ENCODE measurements at places on chromosomes 2 and 18.
A peak's percentile ranks its signal among the peaks of the same experiment; 100 is the strongest.

DNA sequence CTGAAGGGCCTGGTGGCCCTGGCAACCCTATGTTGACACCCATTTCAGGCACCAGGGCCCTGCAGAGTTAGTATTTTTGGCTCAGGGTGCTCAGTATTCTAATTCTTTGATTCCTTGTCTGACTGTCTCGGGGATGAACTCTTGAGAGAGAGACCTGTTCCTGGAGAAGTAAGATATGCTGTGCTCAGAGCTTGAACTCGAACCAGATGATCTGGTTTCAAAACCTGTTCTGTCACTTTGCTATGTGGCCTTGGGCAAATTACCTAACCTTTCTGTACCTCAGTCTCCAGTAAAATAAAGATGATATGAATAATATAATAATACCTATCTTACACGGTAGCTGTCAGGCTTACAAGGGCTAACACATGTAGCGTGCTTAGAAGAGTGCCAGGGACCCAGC, 294.2 kb downstream of the DYSF start:
- no peak for DNase-seq

DNA sequence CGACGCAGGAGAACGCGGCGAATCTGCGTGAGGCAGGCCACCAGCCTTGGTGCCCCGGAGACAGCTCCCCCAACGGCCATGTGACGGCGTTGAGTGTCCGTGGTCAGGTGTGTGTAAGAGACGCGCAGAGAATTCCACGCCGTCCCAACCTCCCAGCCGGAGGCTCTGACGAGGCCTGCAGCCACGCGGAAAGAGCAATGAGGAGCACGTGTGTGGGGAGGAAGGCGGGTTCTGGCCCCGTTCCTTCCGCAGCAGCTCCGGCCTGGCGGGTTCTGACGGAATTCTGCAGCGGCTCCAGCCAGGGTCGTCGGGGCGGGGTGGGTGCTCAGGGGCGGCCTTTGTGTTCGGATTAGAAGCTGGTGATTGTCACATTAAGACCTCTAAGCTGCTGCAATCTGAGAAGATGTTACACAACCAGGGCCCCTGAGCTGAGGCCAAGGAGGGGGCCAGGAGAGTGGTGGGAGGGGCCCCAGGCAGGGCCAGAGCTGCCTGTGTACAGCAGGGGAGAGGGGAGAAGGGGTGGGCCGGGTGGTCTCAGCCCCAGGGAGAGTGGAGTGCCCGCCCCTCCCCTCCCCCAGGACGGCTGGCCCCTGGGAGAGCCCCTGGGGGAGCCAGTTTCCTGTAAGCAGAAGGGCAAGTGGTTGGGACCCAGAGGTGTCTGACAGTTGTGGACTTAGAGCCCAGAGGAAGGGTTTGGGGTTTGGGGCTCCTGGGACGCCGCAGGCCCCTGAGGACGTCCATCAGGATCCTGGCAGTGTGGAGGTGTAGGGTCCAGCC, 5.1 kb upstream of the GAL3ST2 start:
- DNase-seq: no peak

DNA sequence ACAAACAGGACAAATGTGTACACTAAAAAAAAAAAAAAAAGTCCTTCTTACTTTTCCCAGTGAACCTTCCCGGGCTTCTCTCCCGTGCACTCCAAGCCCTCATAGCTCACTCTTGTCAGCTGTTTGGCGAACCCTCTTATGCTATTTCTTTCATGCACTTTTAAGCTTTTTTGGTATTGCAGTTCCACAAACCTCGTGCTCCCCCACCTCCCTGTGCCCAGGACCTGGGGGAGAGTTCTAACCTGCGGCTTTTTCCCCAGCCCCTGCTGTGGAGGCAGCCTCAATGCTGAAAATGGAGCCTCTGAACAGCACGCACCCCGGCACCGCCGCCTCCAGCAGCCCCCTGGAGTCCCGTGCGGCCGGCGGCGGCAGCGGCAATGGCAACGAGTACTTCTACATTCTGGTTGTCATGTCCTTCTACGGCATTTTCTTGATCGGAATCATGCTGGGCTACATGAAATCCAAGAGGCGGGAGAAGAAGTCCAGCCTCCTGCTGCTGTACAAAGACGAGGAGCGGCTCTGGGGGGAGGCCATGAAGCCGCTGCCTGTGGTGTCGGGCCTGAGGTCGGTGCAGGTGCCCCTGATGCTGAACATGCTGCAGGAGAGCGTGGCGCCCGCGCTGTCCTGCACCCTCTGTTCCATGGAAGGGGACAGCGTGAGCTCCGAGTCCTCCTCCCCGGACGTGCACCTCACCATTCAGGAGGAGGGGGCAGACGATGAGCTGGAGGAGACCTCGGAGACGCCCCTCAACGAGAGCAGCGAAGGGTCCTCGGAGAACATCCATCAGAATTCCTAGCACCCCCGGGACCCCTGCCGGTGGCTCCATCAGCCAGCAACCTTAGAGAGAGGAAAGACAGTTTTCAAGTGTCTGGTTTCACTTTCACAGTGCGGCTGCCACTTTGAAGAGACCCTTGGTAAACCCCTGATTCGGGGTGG, 826 bp downstream of the KCNE4 start:
- no peak for DNase-seq

DNA sequence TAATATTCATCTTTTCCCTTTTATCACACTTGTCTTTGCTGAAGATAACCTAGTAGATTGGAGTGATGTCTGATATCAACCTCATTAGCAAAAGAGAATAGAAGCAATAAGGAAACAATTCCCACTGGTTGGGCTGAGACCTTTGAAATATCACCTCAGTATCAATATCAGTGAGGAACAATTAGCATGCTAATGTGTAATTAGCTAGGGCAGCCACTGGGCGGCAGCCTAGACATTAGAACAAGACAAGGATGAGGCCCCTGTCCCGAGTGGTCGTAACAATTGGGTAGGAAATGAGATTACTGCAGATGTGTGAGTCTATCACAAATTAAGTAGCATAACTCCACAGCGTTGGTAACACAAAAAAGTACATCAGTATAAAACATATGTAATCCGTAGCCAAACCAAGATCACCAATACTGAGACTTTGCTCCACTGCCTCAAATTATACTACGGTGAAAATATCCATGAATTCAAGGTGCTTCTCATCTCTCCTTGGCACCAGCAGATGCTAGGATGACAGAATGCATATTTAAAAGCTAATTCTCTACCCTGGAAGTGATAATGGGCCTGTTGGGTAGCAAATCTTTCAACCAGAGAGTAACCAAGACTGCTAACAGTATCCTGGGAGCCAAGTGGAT, 99.1 kb downstream of the ALPK2 start:
- peak; percentile 26 for DNase-seq

GRCh38 chr2:235215248-235215647, 263.4 kb downstream of the SH3BP4 start:
- no peak for DNase-seq

DNA sequence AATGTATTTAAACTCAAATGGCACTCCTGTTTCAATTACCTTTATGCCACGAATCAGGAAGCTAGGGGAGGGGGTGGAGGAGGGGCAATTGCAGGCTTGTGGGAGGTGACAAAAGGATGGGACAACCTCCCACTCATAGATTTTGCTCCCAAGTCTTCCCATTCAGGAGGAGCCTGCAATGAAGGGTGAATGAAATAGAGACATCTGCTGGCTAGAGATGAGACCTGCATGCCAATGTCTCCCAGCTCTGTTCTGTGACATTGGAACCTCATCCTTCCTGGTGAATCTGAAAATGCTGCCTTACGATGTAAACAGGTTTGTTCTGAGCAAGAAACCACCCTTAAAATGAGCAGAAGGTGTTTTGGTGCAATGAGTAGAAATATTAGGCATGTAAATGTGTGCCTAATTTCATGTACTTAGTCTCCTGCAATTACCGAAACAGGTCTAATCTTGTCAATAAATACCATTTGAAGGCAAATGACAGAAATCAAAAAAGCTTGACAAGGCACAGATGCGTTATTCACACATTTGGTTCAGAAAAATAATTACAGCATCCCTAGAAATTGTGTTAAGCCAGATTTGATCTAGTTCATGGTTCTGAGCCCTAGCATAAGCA, 2.7 kb upstream of the PID1 start:
- peak; percentile 42 for DNase-seq

DNA sequence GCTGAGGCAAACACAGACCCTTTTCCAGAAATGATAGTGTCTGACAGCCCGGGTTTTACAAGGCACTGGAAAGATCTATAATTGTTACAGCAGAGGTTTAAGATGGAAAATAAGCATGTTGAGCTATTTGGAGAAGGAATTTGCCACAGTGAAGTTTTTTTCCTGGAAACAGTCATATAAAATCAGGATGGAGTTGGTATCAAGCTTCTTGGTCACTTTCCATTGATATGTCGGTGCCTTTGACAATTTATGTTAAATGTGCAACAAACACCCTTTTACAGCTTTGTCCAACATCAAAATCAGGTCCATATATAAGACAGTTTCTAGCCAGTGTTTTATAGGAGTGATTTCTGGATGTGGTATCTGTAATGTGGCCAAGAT, 117.2 kb upstream of the NRP2 start:
- DNase-seq: no peak

DNA sequence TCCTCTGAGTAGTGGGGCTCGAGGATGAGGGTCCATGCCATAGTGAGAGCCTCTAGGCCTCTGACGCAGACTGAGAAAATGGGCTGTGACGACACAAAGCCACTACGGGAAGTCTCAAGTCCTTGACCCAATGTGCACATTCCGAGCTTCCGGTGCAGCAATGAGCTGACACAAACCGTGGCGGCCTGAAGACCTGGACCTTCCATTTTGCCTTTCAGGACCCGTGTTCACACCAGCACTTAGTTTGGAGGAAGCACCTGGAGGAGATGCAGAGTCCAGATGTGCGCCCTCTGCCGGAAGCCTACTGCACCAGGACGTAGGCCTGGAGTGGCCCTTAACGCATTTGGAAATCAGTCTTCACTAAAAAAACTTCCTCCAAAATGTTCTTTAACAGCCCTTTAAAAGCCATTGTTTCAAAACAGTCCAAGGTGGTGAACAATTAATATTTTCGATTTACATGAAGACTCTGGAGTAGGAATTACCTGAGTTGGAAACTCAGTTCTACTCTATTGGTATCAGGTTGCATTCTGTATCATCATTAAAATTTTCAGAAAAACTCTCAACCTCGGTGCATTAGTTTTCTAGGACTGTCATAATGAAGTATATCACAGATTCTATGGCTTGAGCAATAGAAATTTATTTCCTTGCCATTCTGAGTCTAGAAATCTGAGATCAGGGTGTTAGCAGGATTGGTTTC, 33.9 kb downstream of the BMP10 start:
- peak; percentile 93 for DNase-seq

GRCh38 chr2:217065695-217066405, 206.0 kb upstream of the TNP1 start:
- no peak for DNase-seq

- no peak for DNase-seq
These were observed 253.0 kb upstream of the HNRNPA3 start for GRCh38 chr2:176959614-176960013.

- no peak for DNase-seq
These were observed 78.6 kb upstream of the CSRNP3 start for GRCh38 chr2:165390875-165391274.

- DNase-seq: peak; percentile 54
These were observed 36.1 kb upstream of the MRPL33 start for GRCh38 chr2:27735263-27735904.

GRCh38 chr18:6719910-6720683, 9.4 kb upstream of the ARHGAP28 start:
- DNase-seq: no peak

- no peak for DNase-seq
These were observed 10.4 kb downstream of the COLEC11 start for GRCh38 chr2:3604991-3605961.

- no peak for DNase-seq
These were observed 489.3 kb downstream of the SOX11 start for GRCh38 chr2:6181525-6181924.

DNA sequence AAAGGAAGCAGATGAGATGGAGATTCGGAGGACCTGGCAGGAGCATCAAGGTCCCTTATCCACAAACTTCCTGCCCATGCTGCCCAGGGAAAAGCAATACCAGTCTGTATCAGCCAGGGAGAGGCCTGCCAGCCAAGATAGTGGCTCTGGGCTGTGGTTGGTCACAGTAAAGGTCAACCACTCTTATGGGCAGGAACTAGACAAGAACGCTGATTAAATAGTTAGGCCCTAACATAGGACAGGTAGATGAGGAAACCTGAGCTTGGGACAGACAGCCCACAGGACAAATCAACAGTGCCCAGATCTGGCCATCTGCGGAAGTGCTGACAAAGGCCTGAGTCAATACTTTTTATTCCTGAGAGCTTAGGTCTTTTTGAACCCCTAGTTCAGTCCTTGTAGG, 10.7 kb downstream of the PSTPIP2 start:
- no peak for DNase-seq

DNA sequence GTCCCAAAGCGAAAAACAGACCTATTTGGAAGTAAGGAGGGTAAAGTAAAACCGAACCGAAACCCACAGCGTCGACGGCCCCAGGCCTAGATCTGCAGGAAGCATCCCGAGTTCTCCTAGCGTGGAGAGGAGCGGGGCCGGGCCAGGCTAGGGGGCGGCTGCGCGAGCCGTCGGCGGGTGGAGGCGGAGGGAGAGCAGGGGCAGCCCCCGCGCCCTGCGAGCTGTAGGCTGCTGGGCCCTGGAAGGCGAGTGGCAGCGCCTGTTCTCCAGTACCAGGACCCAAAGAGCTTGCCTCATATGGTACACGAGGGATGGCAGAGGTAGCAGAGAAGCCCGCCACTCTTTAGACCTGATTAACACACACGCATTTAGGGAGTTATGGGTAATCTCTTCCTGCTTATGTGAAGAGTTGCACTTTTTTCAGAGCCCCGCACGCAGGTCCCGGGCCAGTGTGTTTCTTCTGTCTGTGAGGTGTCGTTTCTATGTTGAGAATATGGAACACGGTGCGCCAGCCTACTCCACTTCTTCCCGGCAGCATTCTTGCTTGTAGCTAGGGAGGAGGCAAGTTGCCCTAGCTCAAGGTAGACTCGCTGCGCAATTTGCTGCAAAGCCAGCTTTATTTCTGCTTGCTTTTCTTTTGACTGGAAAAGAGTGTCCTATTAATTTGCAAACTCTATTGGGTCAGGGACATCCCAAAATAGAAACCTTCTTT, 71.1 kb downstream of the ARHGEF33 start:
- DNase-seq: no peak

- DNase-seq: no peak
These were observed 22.5 kb downstream of the CYRIA start for GRCh38 chr2:16643099-16643498.

DNA sequence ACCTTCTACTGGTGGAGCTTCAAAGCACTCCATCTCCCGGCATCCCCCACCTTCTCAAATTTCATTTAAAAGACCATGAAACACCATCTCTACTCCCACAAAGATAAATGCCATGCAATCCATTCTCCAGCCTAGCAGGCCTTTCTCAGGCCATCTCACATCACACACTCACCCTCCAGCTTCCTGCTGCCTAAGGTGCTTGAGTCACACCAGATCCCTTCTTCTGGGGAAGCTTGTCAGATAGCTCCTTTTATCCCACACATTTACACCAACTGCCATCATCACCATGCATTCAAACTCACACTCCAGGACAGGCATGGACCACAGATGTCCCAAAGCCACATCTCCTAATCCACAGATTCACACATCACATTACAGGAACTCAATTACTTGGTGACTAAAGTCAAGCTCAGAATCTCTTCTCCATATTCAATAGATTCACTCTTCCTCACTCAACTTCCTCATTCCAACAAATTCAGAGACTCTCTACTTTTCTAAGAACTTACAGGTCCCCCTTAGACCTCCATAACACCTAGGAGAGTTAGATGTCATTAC, 292.5 kb downstream of the TNS1 start:
- no peak for DNase-seq

- DNase-seq: no peak
These were observed 198.9 kb downstream of the SMAD7 start for GRCh38 chr18:48751727-48752468.

All from inflammatory macrophage treated with lipopolysaccharide for 1 hour (primary cell).